Osteoblast (primary cell): ENCODE measurements at places on chromosomes 16 and 17.

DNA sequence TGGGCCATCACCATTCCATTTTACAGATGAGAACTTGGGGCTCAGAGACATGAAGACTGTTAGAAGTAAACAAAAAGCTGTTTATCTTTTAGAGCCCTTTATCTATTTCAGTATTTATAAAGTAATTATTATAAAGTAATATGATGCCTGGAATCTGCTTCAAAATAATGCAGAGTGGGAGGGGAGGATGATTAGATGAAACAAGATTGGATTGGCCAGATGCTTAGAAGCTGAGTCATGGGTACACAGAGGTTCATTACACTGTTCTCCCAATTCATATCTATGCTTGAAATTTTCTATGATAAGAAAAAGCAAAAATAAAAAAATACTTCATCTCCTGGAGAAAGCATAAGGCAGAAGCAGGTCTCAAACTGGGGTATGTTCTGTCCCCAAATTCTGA is 29.4 kb downstream of the TOM1L2 start:
- no peak for DNase-seq

DNA sequence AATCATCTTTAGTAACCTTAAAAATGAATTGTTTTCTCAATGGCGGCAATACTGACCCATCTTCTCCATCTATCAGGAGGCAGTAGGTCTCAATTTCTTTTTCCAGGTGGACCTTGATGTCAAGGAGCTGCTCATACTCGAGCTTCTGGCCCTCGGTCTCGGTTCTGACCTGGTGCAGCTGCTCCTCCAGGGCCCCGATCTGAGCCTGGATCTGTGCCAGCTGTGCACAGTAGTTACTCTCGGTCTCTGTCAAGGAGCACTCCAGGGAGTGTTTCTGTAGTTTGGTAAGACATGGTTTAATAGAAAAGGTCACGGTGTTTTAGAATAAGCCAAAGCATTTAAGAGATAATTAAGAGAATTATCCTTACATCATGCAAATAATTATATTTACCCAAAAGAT is 4.9 kb downstream of the KRT27 start:
- DNase-seq = no peak

DNA sequence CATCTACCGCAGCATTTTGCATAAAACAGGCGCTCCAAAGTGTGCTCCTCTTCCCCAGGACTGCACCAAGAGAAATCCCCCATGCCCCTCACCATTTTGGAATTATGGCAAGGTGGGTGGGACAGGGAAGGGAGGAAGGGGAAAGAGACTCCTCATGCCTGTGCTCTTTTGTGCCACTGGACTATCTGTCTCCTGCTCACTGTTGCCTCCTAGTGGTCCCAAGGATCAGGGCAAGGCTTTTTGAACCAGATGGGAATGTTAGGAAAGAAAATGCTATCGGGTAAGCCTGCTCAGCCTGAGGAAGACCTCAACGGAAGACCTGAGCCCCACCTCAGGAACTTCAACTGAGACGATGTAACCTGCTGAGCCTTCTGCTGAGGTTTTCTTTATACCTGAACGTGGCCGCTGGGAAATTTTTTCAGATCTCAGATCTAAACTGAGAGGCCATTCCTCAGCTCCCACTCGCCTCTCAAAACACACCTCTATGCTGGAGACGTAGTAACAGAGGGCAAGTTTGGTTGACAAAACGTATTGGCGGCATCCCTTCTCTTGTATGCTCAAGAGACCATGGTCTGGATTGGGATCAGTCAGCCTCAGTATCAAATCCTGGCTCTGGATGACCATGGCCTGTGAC is 58.3 kb downstream of the SPACA3 start:
- peak; percentile 90 for DNase-seq

GRCh38 chr16:27238591-27238990 is 30.0 kb downstream of the NSMCE1 start:
- peak; percentile 46 for DNase-seq

DNA sequence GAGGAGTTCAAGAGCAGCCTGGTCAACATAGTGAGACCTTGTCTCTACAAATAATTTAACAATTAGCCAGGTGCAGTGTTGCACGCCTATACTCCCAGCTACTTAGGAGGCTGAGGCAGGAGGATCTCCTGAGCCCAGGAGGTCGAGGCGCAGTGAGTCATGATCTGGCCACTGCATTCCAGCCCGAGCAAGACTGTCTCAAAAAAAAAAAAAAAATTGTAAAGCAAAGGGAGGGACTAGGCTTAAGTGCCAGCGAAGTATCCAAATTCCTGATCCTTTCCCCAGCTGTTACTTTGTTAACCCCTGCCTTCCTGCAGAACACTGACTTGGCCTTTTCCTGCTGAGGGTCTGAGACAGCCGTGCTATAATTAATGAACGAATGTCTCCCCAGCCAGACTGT is 2.7 kb downstream of the GDPD3 start:
- no peak for DNase-seq

- DNase-seq = no peak
Measured at GRCh38 chr16:10535461-10535860, 44.9 kb downstream of the EMP2 start.

DNA sequence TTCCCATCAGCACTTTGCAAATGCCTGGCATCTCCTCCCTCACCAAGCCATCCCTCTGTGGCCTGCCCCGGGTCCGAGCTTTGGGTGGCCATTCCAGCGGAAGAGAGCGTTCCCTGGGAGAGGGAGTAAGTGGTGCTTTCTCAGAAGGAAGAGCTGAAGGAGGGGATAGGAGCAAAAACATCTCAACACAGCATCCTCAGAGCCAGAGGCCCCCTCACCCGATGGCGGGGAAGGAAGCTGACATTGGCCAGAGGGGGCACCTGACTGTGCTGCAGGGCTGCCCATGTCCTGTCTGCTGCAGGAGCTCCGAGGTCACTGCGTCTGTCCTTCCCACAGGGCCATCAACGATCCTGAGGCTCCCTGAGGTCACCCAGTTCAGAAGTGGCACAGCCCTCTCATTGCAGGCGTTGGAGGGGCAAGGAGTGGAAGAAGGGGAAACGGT is 427 bp upstream of the TLCD3B start:
- peak; percentile 59 for DNase-seq

GRCh38 chr16:52497067-52497816 is 49.7 kb downstream of the TOX3 start:
- no peak for DNase-seq

GRCh38 chr17:18257268-18257981 is 1.1 kb downstream of the FLII start:
- DNase-seq = peak; percentile 93

- no peak for DNase-seq
Measured at GRCh38 chr17:14940108-14940937, 324.8 kb downstream of the PMP22 start.

DNA sequence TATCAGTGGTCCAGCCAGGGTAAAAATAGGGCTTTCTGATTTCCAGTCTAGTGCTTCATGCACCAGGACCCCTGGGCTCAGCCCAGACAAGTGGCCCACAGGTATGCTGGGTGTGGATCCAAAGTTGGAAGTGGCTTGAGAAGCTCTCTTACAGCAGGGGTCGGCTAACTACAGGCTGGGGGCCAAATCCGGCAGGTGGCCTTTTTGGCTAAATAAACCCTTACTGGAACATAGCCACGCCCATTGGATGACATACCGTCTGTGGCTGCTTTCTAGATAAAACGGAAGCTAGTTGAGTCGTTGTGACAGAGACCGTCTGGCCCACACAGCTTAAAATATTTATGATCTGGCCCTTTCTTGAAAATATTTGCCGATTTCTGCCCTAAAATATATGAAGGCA is 119.0 kb upstream of the CDC42EP4 start:
- no peak for DNase-seq

- no peak for DNase-seq
Measured at GRCh38 chr16:18803569-18804462, 2.5 kb upstream of the ARL6IP1 start.

- peak; percentile 11 for DNase-seq
Measured at GRCh38 chr16:89983536-89983935, 35.0 kb downstream of the DEF8 start.

GRCh38 chr17:1126801-1127550 is 52.8 kb downstream of the ABR start:
- peak; percentile 81 for DNase-seq

DNA sequence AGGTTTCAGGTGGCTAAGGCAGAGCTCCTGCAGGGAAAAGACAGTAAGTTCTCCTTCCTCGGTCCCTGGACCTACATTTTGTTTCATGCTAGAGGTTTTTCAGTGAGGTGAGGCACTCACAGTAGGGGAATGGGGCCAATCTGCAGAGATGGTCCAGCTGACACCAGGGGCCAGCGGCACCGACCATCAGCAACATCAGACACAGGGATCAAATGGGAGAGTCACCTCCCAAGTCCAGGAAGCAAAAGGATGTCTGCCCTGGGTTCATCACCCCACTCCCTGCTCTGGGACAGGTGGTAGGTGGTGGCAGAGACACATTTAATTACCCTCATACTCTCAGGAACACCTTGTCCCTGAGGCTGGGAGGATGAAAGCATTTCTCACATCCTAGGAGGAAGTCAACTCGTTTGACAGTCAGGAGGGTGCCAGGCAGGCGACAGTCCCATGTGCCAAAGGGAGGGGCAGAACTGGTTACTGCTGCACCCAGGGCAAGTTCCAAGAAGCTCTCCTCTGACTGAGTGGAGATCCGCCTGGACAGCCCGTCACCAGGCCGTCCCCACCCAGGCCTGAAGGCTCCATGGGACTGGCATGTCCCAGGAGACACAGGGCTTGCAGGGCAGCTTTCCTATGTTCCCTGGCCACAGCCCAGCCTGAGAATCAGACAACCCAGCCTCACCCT is 19.2 kb downstream of the ATP6V0D1 start:
- DNase-seq = peak; percentile 65

DNA sequence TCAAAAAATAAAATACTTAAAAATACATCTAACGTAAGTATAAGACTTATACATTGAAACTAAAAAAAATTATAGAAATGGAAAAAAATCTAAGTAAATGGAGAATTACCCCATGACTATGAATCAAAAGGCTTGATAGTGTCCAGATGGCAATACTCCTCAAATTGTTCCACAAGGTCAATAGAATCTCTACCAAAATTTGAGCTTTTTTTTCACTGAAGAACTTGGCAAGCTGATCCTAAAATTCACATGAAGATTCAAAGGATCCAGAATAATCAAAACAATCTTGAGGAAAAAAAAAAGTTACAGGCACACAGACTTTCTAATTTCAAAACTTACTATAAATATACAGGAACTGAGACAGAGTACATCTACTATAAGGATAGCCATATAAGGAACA is 448.4 kb upstream of the CDH11 start:
- no peak for DNase-seq

GRCh38 chr16:67841198-67841815 is 813 bp upstream of the THAP11 start:
- DNase-seq = no peak

GRCh38 chr17:71417142-71417541 is 703.7 kb upstream of the SOX9 start:
- DNase-seq = no peak

GRCh38 chr16:80084614-80085013 is 456.2 kb upstream of the DYNLRB2 start:
- peak; percentile 54 for DNase-seq

GRCh38 chr16:67068212-67068753 is 39.3 kb downstream of the CBFB start:
- no peak for DNase-seq

GRCh38 chr17:77746896-77747554 is 211.5 kb upstream of the TNRC6C start:
- no peak for DNase-seq

- DNase-seq = peak; percentile 91
Measured at GRCh38 chr16:1155353-1156054, 2.6 kb downstream of the CACNA1H start.

DNA sequence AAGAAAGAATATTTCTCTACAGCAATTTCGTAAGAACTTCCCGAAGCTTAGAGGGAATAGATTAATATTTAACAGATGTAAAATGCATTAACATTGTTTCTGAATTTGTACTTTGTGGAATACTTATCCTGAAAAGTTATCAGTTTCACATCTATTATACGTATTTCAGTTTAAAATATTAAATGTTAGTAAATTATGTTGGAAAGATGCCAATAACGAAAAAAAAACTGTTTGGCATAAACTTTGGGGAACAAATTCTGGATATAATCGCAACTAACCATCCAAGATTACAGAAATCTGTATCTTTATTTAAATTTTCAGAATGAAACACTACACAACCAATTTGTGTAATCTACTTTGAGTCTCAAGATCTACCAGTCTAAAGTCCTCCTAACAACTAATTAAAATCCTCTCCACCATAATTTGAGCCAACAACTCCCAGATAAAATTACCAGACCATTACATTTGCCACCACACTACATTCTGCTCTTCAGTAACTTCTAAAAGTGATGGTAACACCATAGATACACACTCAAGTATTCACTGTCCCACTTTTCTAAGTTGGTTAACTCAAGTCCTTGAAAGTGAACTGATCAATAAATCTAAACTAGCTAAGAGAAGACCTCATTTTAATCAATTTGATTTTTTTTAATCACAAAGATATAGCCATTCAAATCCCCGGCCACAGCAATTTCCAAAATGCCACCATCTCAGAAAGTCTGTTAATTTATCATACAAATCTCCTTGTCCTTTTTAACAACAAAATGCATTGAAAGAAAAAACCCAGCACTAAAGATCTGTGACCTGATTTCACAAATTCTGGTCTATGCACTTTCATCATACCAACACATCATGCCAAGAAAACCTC is 2.0 kb downstream of the SIAH1 start:
- DNase-seq = peak; percentile 84

DNA sequence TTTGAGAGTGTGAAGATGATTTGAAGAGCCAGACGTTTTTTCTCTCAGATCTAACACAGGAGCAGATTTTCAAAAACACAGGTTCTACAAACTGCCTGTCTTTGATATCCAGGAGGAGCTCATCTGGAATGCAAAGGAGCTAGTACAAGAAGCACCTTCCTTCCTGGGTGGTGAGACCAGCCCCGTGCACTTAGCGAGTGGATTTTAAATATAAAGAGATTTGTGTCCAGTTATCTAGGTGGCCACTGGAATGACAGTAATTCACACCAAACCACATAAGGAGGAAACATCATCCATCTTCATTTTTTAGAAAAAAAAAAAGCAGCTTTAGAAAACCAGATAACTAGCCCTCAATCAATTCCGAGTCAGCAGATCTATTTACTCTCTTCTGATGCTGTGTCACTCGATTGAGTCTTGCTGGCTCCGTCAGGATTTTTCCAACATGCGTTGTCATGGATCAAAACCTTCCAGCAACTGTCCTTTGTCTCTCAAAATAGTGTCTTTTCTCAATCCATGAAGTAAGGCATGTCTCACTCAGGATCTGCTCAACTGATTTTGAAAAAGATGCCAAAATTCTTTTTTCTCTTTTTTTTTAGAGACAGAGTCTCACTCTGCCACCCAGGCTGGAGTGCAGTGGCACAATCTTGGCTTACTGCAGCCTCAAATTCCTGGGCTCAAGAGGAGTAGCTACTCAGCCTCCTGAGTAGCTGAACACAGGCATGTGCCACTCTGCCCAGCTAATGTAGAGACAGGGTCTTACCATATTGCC is 451.2 kb upstream of the PSMD7 start:
- no peak for DNase-seq

DNA sequence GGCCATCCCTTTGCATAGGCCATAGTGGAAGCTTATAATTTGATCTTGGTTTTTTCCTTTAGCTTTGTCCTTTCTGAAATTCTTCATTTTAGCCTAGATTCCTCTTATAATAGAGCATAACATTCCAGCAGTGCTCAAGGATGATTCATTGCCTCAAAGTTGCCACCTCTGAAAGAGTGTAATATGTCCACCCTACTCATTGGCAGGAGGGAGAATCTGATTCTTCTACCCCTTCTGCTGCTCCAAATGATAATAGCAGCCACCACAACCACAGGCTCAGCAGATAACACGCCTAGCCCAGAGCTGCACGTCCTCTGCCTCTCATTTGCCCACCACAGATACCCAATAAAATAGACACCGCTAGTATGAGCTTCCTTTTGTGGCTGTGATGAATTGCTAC is 337.4 kb upstream of the HSBP1 start:
- peak; percentile 69 for DNase-seq
